GDM1 (cell line): ENCODE measurements at places on chromosomes 12 and 14.

DNA sequence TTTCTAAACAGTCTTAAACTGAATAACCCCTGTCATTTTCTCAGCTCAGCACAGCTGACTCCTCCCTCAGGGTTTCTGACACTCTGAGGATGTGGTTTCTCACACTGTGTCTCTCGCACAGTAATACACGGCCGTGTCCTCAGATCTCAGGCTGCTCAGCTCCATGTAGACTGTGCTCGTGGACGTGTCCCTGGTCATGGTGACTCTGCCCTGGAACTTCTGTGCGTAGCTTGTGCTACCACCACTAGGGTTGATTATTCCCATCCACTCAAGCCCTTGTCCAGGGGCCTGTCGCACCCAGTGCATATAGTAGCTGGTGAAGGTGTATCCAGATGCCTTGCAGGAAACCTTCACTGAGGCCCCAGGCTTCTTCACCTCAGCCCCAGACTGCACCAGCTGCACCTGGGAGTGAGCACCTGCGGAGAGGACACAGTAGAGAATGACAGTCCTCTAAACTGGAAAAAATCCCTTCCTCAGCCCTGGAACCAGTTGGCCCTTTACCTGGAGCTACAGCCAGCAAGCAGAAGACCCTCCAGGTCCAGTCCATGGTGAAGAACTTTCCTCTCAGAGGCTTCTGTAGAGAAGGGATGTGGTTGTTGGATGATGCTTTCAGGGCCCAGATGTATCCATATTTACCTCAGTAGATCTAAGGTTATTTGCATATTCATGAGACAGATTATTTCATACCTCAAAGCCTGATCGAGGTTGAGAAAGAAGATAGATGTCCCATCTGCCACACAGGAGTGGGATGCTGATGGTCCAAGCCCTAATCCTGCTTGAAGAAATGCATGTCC lies 984.8 kb downstream of the TMEM121 start:
- DNase-seq = peak; percentile 45

- no peak for DNase-seq
These were observed 29.3 kb upstream of the ZFP36L1 start for GRCh38 chr14:68822132-68822651.

DNA sequence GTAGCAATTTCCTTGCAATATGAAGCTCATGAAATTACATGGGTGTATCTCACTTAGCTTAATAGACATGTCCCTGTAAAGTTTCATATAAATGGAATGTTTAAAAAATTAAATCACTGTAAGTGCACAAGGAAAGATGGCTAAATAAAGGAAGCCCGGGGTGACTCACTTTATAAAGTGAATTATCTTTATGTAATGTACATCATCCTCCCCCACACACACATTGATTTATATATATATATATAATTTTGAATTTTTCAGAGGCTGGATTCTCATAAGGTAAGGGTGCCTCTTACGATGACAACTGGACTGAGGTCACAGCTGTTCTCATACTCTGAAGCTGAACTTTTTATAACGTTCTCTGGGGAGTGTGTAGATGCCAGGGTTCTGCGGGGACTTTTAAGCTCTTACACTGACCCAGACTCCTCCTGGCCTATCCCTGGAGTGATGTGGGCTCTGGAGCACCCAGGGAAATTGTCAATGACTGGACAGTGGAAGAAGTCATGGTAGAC lies 108.7 kb upstream of the HIF1A start:
- no peak for DNase-seq

DNA sequence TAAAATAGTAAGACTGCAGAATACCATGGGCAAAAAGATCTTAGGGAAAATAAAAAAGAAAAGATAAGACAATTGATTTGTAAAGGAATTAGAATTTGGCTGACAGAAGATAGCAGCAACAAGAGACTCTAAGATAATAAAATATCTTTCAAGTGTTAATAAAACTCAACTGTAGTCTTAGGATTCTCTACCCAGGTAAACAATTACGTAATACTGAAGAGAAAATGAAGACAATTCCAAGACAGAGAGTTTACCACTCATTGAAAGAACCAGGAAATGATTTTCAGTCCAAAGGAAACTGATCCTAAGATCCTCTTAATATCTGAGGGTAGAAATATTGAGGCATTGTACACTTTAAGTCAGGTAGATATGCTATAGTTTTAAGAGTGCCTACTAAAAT lies 321.1 kb downstream of the CEP128 start:
- DNase-seq = no peak

DNA sequence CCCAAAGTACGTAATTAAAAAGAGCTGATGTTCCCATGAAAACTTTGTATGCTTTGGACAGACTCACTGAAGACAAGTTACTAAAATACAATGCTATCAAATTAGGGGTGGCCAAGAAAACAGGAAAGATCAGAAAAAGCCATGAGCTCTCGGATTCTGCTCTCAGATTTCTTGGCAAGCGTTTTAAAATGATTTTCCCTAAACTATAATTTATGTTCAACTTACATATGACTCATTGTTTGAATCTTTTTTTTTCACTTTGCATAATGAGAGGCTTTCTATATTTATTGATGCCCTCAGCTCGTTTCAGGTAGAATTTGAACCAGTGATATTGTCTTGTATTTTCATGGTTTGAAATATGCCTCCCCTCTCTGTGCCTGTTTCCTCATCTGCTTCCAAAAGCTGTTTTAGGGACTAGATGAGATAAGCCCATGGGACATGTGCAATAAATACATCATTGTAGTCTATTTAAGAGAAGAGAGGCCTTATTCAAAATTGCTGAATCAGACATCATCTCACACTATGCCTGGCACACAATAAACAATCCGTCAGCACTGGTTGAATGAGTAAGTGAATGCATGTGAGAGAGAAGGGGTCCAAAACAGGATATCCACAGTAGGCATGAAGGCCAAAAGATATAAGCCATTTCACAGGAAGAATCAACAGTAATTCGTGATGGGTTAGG lies 4.7 kb upstream of the IPO8 start:
- DNase-seq = no peak

DNA sequence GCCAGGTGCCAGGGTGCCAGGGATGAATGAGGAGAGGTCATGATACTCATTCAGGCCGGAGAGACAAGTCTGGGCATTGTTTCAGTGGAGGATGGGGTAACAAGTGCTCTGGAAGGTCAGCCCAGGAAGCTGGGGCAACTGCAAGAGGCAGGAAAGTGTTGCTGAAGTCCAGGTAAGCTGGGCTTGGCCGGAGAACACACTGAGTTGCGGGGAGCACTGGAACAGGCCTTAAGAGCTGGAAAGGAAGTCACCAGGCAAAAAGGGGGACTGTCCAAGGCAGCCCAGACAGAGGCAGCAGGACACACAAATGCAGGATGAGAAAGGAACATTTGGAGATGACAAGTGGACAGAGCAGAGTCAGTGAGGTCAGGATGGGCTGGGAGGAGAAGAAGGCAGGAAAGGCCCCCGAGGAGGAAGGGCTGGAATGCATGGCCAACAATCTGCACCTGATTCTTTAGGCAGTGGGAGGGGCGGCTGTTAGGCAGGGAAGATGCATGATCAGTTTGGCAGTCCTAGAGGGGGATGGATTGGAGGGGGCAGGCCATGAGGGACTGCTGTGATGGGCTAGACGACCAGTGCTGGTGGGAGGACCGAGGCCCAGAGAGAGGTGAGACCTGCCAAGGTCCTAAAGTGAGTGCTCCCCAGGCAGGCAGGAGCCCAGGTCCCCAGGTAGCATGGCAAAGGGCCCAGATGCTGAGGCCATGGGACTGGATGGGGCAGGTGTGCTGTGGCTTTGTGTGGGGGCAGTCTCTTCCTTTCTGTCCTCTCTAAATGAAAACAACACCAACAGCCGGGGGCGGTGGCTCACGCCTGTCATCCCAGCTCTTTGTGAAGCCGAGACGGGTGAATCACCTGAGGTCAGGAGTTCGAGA lies 17.2 kb upstream of the HHIPL1 start:
- DNase-seq = no peak

- DNase-seq = no peak
These were observed 91.7 kb upstream of the SEL1L start for GRCh38 chr14:81625343-81625742.
